Tibial artery (tissue), 4 donors: ENCODE measurements at places on chromosomes 1 and 21.

DNA sequence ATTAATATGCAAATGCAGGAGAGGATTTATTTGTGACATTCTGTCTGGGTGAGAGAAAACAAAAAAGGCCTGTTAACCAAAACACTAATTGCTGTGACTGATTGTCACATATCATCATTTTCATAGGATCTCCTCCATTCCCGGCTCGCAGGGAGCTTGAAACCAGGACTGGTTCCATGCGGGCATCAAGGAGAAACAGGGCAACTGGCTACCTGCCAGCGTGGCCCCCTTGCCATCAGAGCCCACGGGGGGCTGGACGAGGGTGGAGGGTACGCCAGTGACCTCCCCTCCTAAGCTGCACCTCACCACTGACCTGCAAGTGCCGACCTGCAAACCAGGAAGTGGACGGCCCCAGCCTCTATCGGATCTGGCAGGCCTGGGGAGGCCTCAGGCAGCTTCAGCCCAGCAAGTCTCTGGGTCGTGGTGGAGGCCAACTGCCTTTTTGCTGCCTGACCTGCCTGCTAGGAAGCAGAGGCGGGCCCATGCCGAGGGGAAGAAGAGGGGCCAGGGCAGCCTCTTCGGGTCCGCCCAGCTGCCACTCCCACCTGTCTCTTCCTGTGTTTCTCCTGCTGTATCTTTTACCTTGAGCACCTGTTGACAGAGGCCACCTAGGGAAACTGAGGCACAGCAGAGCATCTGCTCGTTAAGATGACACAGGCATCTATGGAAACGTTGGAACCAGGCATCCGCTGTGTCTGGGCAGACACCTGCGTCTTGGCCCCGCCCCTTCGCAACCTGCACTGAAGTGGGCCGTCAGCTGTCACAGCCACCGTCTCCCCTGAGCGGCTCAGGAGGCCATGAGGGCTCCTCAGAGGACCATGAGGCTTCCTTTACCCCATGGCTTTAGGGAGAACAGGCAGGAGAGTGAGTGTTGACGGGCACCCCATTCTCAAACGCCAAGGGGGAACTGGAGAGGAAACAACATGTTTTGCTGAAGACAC lies 74.8 kb downstream of the CASZ1 start:
- DNase-seq = no peak

DNA sequence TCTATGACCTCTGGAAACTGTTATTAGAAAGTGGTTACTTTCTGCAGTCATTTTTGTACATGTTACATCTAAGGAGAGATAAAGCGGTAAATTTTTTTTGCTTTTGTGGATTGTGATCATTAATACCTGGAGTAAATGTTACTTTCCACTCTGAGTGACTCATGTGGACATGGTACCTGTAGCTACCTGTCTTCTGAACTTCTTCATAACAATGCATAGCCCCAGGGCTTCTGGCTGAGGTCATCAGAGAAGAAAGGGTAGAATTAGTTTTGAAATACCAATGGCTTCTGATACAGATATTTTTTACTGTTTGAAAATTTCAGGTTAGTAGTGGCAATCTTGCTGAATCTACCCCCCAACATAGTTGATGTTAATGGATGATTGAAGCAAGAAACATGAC lies 489.3 kb downstream of the RWDD3 start:
- DNase-seq = no peak

DNA sequence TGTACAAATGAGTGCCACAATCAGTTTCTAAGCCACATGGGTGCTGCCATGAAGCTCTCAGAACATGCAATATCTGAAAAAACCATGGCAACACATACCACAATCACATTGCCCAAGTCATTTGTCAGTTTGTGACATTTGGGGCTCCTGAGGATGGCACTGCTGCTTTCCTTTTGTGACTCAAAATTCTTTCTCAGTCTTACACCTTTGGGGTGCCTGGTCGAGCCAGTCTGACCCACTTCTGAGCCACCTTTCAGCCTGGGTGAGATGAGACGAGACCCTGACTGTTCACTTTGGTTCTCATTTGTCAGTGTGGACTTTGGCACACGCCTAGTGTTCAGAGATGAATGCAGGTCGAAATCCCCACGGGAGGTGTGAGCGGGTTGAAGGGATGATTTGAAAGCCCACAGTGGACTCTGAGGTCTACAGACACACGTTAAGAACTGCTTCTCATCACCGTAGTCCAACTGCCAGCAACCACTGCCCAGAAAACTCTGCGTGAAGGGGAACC lies 8.0 kb downstream of the BATF3 start:
- DNase-seq = no peak

- peak; percentile 84 for DNase-seq
These were observed 42.6 kb downstream of the CD34 start for GRCh38 chr1:207868251-207868773.

DNA sequence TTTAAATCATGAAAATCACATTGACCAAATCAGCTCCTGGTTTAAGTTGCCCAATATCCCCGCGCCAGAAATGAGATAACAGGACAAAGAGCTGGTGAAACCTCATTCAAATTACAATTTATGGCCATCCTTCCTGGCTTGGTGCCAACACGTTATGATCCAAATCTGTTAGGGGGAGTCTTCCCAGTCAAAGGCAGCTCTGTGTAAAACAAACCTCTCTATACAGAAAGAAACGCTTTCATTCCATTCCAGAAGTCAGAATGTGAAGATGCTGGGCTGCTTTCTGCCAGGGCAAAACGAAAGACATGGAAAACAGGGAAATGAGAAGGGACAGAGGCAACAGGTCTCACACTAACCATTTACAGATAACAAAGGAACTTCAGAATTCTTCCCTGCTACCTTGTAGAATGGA lies 53.5 kb upstream of the TIAM1 start:
- no peak for DNase-seq

DNA sequence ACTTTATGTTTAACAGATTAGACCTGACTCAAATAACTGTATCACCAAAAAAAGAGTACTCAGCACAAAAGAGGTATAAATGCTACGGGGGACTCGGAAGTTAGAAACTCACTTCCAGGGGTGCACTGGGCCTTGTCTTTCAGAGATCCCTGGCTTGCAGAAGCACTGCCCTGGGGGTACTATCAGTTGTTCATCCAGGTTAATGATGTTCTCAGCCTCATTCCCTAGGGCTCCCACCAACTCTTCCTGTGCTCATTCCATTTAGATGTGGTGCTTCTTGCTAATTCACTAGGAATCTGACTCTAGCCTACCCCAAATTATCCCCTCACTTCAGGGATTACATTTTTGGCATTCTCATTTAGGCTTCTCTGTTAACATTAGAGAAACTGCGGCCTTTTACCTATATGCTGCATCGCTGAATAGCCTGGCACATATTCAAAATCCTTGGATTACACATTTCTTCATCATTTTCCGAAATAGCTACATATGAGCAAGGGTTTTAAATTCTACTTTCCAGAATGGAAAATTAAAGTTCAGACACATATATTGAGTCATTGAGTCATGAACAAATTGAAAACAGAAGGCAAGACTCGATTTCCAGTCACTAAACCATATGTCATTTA lies 338.5 kb downstream of the KCTD3 start:
- no peak for DNase-seq

- DNase-seq = no peak
These were observed 58.6 kb upstream of the TNR start for GRCh38 chr1:175801979-175802378.

GRCh38 chr1:232393010-232393409 lies 236.9 kb downstream of the SIPA1L2 start:
- no peak for DNase-seq

DNA sequence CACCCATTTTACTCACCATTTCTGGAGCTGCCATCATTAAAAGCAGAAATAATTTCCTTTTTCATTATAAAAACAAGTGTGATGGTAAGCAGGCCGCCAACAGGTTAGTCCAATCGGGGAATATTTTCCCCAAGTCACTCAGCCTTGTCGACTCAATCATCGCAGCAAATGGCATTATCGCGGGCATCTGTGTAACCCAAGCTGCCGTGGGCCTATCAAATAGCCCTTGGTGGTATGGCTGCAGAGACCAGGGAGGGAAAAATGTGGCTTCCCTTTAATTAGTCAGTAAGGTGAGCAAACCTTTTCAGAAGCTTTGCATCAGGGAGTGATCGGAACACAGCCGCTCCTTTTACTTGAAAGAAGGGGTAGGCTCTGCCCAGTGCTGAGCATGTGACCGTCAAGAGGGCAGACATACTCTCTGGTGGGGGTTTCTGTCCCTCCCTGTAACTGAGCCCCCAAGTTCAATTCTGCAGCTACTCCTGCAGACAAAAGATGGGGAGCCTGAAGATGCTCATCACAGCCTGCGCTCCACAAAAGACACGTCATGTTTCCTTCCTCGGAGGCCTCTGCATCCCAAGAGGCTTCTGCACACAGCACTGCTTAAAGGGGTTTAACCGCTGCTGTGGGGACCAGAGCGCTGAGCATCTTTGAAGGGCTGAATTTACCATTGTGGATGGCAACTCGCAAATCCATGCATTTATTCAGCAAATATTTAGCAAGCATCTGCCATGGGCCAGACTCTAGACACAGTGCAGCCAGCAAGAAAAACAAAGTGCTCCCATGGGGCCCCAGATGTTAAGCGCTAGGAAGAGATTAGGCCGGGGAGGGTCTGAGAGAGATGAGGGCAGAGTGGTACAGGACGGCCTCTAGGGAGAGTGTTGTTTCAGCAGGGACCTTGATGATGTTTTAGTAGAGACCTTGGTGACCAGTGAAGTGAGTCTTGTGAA lies 1.2 kb upstream of the TMPRSS3 start:
- DNase-seq = no peak

DNA sequence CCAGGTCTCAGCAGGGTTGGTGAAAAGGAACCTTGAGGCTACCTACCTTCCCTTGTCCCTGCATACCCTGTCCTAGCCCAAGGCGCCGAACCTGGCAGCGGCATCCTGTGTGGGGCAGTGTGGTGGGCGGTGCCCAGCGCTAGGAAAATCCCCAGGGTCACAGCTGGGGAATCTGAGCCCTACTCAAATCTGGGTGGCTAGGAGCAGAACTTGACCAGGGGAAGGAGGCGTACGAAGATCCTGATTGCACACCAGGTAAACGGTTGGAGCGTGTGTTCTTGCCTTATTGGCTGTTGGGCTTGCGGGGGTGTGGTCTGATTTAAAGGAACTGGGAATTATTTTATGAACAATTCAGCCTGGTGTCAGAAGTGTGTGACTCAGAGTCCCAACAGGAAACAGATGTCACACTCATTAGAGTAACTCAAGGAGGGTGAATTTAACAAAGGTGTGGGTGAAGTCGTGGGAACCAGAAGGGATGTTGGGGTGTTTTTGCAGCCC lies 118.6 kb downstream of the LRIG2 start:
- no peak for DNase-seq

DNA sequence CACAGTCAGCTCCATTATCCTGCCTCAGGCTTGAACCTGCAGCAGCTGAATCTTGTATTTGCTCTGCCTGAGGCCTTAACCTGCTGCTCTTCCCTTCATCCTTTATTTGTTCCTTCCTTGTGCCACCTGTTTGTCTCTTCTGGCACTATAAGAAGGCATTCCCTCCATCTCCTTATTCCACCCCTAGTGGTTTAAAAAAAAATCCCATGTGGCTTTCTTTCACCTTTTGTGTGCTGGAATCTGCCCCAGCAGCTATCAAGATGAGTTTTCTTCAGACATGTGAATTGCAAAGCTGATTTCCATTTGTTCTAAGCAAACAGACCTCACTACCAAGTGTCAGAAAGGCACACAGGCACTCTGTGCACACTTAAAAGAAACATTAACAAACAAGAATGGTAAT lies 294.6 kb downstream of the TTLL7 start:
- no peak for DNase-seq

- DNase-seq = peak; percentile 36
These were observed at the start of gene RGS4 for GRCh38 chr1:163069142-163069541. Gene RGS4, plus strand, starts transcription at chr1:163069361. Its CDS starts 124 bp downstream, at chr1:163069485.

- DNase-seq = no peak
These were observed 27.9 kb downstream of the OVAAL start for GRCh38 chr1:180586671-180587155.
